ENCODE measurements at places on chromosomes 2 and 18.
A peak's percentile ranks its signal among the peaks of the same experiment; 100 is the strongest.

- no peak for DNase-seq
Observed at GRCh38 chr2:46806526-46806925, 109.1 kb downstream of the MCFD2 start.

DNA sequence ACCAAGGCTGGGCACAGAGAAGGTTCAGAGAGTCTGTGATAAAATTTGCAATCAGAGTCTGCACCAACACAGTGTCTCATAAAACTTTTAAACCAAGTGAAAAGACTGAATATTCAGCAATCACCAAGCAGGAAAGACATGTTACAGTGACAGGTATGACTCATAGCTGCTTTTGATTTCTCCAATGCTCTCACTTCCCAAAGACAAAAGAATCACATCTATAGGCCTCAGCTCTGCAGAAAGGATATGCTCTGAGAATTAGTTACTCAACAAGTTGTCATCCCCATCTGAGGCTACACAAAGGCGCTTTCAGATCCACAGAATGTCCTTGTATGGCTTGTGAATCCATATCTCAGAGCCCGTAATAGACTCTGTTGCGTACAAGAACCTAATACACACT is 92.5 kb downstream of the KCNF1 start:
- no peak for DNase-seq

- DNase-seq, result no peak
Observed at GRCh38 chr2:119228964-119229363, 5.3 kb downstream of the STEAP3 start.

GRCh38 chr2:202005272-202005887 is 28.3 kb upstream of the FZD7 start:
- DNase-seq, result peak; percentile 29

Data from KBM-7 (cell line).